ENCODE measurements at places on chromosomes 4 and X.

- DNase-seq, result no peak
These were observed 124.6 kb upstream of the ANXA3 start for GRCh38 chr4:78426972-78427371.

- DNase-seq, result no peak
These were observed 10.5 kb upstream of the MGST2 start for GRCh38 chr4:139655116-139655515.

- no peak for DNase-seq
These were observed 56.8 kb upstream of the DCLK2 start for GRCh38 chr4:150021483-150021882.

DNA sequence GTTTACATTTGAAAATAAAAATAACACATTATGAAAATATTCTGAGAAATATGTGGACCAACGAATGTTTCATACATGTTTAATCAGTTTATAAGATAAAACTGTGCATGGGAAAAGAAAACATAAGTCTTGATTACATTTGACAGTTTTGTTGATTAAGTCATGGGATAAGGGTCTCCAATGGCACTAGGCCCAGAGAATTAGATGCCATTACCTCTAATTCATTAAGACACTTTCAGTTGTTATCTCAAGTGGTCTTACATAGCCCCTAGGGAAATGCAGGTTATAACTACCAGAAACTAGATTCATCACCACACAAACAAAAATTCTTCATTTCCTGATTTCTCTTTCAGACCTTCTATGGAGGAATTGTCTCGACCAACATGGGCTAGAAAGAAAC is 300.8 kb downstream of the PCDH7 start:
- DNase-seq, result no peak

DNA sequence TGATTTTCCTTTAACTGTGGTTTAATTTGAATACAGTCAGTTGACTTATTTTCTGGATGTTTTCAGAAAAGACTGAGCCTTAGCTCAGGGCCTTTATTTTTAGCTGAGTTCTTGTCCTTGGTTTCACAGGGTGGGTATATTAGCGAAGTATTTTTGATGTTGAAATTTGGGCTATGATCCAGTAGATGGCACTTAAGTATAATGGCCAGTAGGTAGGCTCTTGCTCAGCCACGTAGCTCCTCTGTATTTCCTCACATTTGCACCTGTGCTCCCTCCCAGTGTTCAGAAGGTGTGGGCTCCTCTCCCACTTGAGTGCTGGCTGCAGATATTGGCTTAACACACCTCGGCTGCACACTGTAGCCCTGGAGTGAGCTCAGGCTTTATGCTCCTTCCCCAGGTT is 549.9 kb upstream of the AMOT start:
- DNase-seq, result no peak

DNA sequence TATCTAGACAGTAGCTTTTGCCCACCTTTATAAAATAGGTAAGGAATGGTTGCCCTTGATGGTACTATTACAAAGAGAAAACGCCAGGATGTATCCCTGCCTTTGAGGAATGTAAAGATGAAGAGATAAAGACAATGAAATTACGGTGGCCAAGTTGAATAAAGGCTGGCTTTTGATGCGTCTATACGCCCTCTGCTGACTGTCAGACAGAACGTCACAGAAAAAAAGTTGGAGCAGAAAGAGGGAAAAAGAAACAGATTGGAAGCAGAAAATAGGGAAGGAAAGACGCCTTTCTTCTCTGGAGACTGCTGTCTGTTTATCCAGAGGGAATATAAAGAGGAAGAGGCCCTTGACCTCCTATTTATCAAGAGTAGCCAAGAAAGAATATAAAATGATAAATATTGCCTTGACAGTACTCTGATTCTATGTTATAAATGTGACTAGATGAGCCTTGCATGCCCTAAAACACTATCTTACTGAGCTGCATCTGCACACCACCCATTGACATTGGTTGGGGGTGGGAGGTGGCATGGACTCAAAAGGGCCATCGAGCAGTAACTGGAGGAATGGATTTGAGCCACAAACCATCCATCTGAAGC is 30.6 kb downstream of the PCDH19 start:
- DNase-seq, result no peak

- no peak for DNase-seq
These were observed 550.5 kb upstream of the FAT1 start for GRCh38 chr4:187274153-187274552.

DNA sequence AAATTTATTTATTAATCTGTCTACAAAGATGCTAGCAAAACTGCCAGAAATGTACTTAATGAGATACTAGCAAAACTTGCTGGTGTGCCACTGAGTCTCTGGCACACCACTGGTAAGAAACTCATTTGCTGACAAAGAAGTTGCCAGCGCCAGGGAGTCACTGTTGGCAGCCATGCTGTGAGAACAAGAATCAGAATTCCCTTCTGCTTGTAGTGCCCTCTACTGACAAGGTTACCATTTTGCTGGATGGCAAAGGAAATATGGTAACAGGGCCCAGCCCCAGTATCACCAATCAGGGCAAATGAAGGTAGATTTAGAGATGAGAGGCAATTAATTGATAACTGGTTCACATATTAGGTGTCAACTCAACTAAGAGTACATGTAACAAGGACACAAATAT is 750.1 kb upstream of the ADGRL3 start:
- DNase-seq, result no peak

GRCh38 chr4:162838671-162839070 is 328.0 kb downstream of the NAF1 start:
- no peak for DNase-seq

DNA sequence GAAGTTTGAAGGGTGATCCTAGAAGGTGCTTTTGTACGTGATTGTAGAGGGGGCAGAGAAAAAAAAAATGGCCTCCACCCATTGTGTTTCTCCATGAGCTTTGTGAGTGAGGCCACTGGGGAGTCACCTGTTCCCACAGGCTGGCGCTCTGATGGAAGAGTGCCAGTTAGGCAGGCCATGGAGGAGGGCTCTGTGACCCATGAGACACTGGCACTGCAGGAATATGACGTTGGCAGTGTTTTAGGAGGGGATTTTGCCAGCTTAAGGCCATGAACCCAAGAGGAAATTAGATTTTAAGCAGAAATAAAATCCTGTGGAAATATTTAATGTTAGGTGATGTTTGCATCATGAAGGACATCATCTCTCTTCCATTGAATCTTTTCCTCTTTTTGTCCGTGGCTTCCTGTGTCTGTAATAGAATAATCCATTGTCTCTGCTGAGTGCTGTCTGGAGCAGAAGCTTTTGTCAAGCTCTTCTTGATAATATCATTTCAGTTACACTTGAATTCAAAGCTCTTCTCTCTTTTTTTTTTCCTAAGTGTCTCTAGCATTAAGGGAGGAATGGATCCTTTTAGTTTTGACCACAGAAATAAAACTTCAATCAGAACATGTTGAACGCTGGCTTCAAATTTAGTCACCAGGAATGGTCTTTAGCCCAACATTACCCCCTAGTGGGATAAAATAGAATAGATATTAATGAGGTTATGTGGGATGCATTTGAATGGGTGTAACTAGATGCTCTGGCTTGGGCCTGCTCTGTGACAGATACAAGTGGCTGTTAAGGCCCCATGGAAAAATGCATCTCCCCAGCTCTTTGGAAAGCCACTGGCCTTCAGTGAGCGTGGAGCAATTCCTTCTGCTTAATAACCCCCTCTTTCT is 41.0 kb upstream of the UCP1 start:
- DNase-seq, result peak; percentile 32
